Stimulated activated CD8-positive, alpha-beta memory T cell treated with anti-CD3 and anti-CD28 coated beads, Interleukin-12 subunit alpha, Interleukin-12 subunit beta, amount 100 ng/mL, for 1 hour (primary cell): ENCODE measurements at places on chromosomes 5 and 9.

- DNase-seq, result no peak
Measured at GRCh38 chr9:79357194-79357593, 214.6 kb upstream of the TLE4 start.

GRCh38 chr5:138755084-138755748, 2.0 kb downstream of the CTNNA1 start:
- DNase-seq, result no peak

- no peak for DNase-seq
Measured at GRCh38 chr5:35771300-35771699, 85.4 kb upstream of the IL7R start.

GRCh38 chr5:150066901-150067396, 19.4 kb downstream of the CSF1R start:
- no peak for DNase-seq

GRCh38 chr5:90135779-90136378, 273.7 kb downstream of the CETN3 start:
- no peak for DNase-seq
